Renal cortex interstitium (tissue), 15 donors: ENCODE measurements at places on chromosomes 2 and 18. TPM values are rescaled to one million over a fixed set of nuclear protein-coding genes. Genes with fewer than 3 reads are reported as not detected.

GRCh38 chr18:64803471-64803870, 654.6 kb upstream of the LINC00305 start:
- DNase-seq, result no peak

DNA sequence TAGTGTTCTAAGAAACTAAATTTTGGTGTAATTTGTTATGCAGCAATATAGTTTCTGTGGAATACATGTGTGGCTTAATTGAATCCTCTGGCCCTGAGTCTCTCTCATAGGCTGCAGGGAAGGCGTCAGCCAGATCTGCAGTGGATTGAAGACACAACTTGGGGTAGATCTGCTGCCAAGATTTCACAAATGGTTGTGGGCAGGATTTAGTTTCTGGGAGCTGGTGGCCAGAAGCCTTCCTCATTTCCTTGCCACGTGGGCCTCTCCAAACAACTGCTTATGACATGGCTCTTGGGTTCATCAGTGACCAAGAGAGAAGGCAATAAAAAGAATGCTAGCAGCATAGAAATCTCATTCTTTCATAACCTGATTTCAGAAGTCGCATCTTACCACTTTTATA, 28.2 kb downstream of the CCDC102B start:
- no peak for DNase-seq

- DNase-seq, result no peak
Measured at GRCh38 chr2:47194410-47194809, 39.3 kb upstream of the STPG4 start.

FABP1 gene
- 15.0 TPM for polyA plus RNA-seq

SLC9A2 gene
- 4.7 TPM for polyA plus RNA-seq
